WTC11 (cell line): ENCODE measurements at places on chromosomes 1 and 21. TPM values are rescaled to one million over a fixed set of nuclear protein-coding genes. Genes with fewer than 3 reads are reported as not detected.

Gene FBXO2
- 58.2 to 68.2 TPM (median 63.7 TPM) in 3 replicates for total RNA-seq

GRCh38 chr1:209823143-209824041, 4.4 kb upstream of the UTP25 start:
- H3K36me3 ChIP-seq = no peaks in the 10 kb centered on the region
- no peak overlapping the region for H3K4me3 ChIP-seq
- peaks cover 6% of the 10 kb centered on the region for H3K4me1 ChIP-seq
- no peak for DNase-seq

Gene LHX8
- 0.25 to 0.39 TPM (median 0.37 TPM) in 3 replicates for total RNA-seq

DNA sequence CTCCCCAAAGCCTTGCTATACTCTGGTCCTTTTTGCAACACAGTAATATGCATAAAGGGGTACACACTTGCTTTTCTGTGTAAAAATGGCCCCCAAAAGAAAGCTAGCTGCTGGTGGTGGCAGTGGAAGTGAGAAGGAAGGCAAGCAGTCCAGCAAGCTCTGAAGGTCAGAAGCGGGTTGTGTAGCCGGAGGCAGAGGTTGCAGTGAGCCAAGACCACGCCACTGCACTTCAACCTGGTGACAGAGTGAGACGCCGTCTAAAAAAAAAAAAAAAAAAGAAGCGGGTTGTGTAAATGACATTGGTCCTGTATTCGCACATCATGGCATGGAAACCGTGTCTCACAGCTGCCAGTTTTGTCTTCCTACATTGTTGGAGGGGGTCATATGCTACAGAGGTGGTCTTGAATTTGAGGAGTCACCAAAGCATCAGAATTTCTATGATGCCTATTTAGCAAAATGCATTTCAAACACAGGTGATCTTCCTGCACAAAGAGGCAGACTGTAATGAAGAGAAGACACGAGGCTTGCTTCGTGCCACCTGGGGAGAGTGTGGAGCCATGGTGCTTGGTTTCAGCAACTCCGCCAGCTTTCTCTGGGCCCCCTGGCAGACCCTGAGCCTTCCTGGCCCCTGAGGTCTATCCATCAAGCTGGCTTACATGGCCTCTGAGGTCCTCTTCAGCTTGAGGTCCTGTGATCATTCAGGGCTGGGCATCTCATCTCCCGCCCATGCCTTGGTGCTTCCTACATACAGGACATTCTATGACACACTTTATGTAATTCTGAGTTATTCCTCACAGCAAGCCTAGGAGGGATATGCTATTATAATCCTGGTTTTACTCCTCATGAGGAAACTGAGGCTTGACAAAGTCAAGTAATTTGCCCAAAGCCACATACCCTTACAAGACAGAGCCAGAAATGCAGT, 71.0 kb downstream of the TOMM20 start:
- H3K4me3 ChIP-seq = no peak overlapping the region
- no peaks in the 10 kb centered on the region for H3K27me3 ChIP-seq
- H3K36me3 ChIP-seq = no peaks in the 10 kb centered on the region
- no peak overlapping the region for H3K27ac ChIP-seq
- peaks cover 50% of the 10 kb centered on the region for H3K4me1 ChIP-seq
- no peak for DNase-seq

- peaks cover 9% of the 10 kb centered on the region for H3K4me1 ChIP-seq
- H3K27me3 ChIP-seq = no peaks in the 10 kb centered on the region; the same call in 1 of the 2 replicates
- H3K4me3 ChIP-seq = no peak overlapping the region
- H3K27ac ChIP-seq = no peak overlapping the region
- DNase-seq = no peak
- no peaks in the 10 kb centered on the region for H3K36me3 ChIP-seq
These were observed 25.7 kb downstream of the ARHGEF19 start for GRCh38 chr1:16186655-16187235.

Gene CR2
- 3.8 to 7.6 TPM (median 6.5 TPM) in 3 replicates for total RNA-seq

GRCh38 chr1:115134231-115134630, 44.9 kb upstream of the TSPAN2 start:
- DNase-seq = no peak
- H3K36me3 ChIP-seq = no peaks in the 10 kb centered on the region
- H3K27ac ChIP-seq = no peak overlapping the region
- no peaks in the 10 kb centered on the region; the same call in none of the 2 replicates for H3K27me3 ChIP-seq
- H3K4me1 ChIP-seq = no peaks in the 10 kb centered on the region

GRCh38 chr1:193102662-193103061, 2.6 kb downstream of the GLRX2 start:
- no peak overlapping the region for H3K4me3 ChIP-seq
- DNase-seq = no peak
- H3K36me3 ChIP-seq = no peaks in the 10 kb centered on the region
- H3K4me1 ChIP-seq = peaks cover 15% of the 10 kb centered on the region

DNA sequence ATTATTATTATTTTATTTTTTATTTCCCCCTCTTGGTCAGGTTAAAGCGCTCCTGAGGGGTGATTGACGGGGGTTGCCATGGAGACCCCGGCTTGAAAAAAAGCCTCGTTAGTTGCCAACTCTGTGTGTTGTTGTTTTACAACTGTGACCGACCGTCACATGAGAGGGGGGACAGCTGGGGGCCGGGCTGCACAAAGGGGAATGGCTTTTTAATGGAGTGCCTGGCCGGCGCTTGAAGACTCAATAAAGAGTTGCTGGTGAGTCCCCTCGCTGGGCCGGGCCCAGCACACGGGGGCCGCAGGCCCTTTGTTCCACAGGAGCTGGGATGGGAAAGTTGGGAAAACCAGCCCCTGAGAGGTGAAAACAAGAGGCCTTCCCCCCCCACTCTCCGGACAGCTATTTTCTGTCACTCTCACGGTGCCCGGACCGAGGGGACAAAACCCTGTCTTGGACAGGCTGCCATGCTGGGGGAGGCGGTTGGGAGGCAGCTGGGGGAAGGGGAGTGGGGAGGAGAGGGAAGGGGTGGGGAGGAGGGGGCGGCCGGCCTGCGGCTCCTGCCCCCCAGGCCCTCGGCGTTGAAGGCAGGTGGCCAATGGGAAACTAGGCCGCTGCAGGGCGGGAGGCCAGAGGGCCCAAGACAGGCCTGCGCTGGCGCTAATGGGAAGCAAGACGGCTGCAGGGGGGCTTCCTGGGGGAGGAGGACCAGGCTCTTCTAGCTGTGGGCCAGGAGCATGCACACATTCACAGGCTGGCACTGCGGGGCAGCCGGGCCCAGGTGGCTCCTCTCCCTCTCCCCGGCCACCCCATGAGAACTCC, 67.6 kb downstream of the CASZ1 start:
- H3K4me3 ChIP-seq = no peak overlapping the region
- peaks cover 10% of the 10 kb centered on the region for H3K4me1 ChIP-seq
- no peak for DNase-seq
- no peaks in the 10 kb centered on the region for H3K36me3 ChIP-seq

Gene KRTAP19-3
- total RNA-seq = not detected in 3 replicates

Gene RHCE
- total RNA-seq = 0.24 to 0.27 TPM in 2 of 3 replicates, not detected in the other

Gene ZMYND12
- 0.63 to 1.4 TPM (median 0.89 TPM) in 3 replicates for total RNA-seq

GRCh38 chr1:101154547-101154946, 82.3 kb upstream of the S1PR1 start:
- DNase-seq = no peak
- H3K36me3 ChIP-seq = no peaks in the 10 kb centered on the region
- H3K27ac ChIP-seq = no peak overlapping the region

DNA sequence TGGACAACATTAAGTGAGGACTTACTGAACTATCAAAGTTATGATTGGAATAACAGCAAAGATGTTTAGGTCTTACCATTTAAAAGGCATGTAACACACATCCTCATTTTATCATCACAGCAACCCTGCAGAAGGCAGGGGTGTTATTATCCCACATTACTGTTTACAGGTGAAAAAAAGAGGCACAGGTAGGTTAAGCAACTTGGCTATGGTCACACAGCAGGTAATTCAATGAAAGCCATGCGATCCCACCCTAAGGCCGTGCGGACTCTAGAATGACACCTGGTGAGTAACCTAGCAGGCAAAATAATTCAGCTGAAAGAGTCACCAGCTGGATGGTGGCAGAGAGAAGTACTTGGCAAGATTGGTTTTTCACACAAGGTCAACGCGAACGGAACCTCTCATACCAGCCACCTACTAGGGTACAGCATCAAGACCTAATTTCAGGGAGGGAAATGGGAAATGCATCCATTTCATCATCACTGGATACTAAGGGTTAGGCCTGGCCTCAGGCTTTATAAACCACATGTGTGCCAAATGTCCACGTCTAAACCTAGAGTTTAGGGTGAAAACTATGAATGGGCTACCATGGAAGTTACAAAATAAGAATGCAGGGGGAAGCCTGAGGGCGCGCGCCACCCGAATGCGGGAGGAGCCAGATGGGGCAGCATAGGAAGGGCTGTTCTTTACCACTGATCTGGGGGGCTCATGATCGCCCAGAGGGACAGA, 85.3 kb downstream of the SLC66A1 start:
- no peaks in the 10 kb centered on the region for H3K27me3 ChIP-seq
- DNase-seq = no peak
- H3K36me3 ChIP-seq = peaks cover 15% of the 10 kb centered on the region; the same call in 1 of the 2 replicates
- no peak overlapping the region for H3K4me3 ChIP-seq

- H3K36me3 ChIP-seq = no peaks in the 10 kb centered on the region
- peaks cover 36% of the 10 kb centered on the region for H3K4me1 ChIP-seq
- DNase-seq = no peak
- H3K4me3 ChIP-seq = no peak overlapping the region
- H3K27me3 ChIP-seq = no peaks in the 10 kb centered on the region
These were observed 40.0 kb downstream of the MEF2D start for GRCh38 chr1:156460525-156460924.

DNA sequence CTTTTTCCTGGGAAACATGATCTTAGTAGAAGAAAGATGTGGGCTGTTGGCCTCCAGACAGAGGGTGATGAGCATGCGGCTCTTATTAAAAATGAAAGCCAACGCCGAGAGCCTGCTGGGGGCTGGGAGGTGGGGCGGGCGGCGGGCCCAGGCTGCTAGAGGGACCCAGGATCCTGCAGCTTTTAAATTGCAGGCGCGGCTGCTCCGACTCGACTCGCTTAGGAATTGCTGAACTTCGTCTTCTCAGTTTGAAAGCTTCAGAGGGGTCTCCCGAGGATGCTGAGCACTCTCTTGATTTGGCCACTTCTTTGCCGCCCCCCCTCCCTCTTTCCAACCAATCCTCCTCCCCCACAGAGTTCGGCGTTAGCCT, 1.2 kb downstream of the AGPAT3 start:
- H3K27me3 ChIP-seq = peaks cover 27% of the 10 kb centered on the region
- H3K4me1 ChIP-seq = peaks cover 14% of the 10 kb centered on the region
- H3K36me3 ChIP-seq = no peaks in the 10 kb centered on the region
- H3K4me3 ChIP-seq = peak overlapping the region; percentile 58

GRCh38 chr1:206723462-206723804, 38.7 kb downstream of the MAPKAPK2 start:
- no peak for DNase-seq
- no peaks in the 10 kb centered on the region for H3K27me3 ChIP-seq
- no peaks in the 10 kb centered on the region for H3K36me3 ChIP-seq
